ENCODE measurements at places on chromosomes 7 and 10.

- no peak for DNase-seq
These were observed 332.6 kb downstream of the SH2D4B start for GRCh38 chr10:80870282-80870681.

DNA sequence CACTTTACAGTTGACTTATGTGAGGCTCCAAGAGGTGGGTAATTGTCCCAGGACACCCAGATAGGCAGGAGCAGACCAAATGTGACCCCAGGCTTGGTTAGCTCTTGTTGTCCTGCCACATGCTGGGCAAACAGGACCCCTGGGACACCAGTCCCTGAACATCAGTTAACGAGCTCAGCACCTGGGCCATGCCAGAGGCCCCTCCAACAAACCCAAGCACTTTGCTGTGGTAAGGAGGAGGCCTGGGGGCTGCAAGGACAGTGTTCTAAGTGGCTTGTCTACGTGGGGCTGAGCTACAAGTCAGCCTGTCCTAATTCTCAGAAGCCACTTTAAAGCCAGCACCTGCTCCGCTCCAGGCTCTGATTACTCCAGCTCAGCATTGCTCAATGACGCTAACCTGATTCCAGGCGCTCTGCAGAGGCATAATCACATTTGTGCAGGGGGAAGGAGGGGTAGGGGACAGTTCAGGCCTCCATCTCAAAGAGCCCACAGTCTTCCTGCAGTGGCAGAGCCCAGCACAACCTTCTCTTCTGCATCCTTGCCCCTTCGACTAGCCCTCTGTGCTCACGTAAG lies 57.2 kb downstream of the DDC start:
- DNase-seq: no peak

DNA sequence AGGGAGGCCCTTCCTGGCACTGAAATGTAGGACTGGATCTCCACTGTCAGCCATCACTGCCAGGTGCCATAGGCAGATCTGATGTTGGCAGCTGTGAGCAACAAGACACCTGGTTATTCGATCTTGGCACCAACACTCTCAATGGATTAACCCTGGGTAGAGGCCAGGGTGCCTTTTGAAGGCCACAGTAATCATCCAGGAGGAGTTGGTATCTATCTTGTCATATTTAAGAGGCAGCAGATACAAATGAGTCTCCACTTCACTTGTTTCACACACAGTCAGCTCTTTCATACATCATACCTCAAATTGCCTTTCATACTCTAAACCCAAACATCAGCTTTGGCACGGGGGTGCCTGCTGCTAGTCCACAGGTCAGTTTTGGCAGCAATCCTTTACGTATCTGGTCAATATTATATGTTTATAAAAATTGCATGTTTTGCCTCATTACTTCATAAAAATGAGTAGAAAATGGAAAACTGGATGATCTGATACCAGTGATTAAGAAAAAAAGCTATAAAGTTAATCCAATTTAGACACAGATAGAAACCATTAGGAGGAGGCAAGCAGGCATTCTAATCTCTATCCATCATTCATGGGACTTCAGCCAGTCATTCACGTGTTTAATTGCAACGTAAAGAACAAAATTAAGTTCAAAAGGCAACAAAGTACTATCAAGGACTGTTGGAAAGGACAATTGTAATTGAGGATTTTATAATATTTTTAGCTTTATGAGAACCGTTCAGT lies 12.7 kb upstream of the CACUL1 start:
- DNase-seq: no peak

GRCh38 chr7:74657692-74658177 lies at the start of gene GTF2I:
Gene GTF2I (plus strand): TSS chr7:74657718. CDS start chr7:74689129, 31,411 bp downstream.
- no peak for DNase-seq

- no peak for DNase-seq
These were observed 32.8 kb downstream of the ARL4A start for GRCh38 chr7:12719981-12720865.

DNA sequence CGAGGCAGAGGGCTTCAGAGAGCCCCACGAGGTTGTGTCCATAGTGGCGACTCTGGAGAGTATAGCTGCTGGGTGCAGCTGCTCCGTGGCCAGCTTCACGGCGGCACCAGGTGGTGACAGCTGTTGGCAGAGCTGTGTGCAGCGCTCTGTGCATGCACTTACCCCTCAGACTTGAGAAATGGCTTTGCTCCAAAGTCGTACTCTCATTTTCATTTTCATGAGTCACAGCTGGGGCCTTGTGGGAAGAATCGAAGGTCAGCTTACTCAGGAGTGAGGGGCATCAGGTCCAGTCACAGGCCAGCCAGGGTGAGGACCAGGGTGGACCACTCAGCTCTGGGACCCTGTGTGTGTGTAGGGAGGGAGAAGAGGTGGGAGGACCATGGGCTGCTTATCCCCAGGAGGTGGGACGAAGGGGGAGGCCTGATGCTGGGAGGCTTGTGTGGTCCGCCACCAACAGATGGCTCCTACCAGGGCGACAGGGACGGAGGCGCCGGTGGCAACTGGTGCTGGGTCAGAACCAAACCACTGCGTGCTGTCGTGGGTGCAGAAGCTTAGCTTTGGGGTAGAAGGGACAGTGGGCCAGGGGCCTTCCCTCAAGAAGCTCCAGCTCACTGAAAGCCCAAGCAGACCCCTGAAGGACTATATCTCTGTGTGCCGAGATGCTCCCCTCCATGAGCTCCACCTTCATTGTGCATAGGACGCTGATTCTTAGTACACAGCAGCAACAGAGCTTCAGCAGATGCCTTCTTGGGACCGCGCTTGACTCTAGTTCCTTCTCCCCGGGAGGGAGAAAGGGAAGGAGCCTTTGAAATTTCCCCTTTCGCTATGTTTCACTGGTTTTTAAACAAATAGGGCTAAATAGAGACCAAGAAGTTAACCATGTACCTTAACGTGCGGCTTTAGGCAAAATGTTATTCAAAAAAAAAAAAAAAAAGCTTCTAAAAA lies 225.0 kb downstream of the CELF2 start:
- no peak for DNase-seq

DNA sequence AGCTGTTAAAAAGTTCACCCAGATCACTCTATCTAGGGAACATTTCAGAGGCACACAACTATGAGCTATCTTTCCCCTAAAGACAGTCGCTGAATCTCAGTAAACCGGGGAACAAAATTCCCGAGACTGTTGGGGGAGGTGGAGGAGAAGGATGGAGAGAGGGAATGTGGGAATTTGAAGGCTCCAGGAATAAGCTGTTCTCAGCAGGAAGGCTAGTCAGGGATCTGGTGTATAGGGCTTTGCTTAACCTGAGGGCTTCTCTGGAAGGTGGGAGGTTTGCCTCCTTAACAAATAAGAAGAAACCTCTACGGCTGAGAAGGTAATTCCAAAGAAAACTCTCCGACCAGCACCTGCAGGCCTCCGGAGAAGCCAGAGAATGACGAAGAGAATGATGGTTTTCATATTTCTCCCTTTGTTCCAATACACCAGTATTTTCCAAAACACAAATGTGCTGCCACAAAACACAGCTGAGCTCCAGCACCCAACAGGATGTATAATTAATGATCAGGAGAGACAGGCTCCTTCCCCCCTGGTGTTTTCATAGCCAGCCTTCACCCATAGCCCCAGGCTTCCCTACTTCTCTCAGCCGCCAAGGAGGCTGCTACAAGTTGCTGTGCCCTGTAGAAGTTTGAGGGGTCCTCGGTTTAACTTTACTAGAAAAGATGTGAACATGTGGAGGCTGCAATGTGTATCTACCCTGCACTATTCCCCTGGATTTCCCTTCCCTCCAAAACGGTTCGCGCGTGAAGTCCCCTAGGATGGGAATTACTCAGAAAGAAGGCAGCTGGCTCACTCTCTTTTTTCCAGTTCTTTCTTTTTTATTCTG lies 2.0 kb downstream of the KCNMA1 start:
- DNase-seq: no peak

GRCh38 chr10:73902351-73902750 lies 8.6 kb upstream of the PLAU start:
- DNase-seq: no peak

- no peak for DNase-seq
These were observed 17.5 kb downstream of the TRIM24 start for GRCh38 chr7:138477581-138477980.

DNA sequence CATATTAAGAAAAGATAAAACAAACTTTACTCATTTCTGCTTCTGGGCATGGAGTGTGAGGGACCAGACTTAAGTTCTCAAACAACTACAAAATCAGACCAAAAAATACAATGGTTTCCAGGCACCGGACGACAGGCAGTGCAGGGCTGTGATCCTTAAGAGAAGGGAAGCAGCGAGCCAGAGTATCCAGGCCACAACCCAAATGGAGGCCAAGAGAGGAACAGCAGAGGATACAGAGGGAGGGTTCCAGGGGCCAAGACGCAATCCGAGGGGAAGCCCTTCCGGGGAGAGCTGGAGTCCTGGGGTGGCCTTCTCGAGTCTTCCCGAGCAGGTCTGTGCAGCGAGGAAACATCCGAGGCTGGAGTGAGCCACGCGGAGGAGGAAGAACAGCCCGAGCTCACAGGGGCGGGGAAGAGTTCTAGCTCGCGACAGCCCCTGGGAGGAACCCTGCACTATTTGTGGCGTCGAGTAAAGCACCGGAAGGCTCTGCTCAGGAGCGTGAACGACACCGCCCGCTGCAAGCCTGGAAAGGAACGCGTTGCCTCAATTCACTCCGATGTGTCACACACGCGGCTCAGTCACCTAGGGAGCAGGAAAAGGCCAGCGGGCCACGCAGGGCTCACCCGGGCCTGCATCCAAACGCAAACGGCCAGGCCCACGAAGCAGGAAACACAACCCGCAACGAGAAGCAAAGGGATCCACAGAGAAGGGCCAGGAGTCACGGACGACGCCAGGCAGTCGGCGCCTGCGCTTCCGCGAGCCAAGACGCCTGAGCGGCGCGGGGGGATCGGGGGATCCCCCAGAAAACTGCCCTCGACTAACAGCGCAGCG lies 933 bp upstream of the RNF32 start:
- DNase-seq: no peak

- DNase-seq: no peak
These were observed 206.0 kb downstream of the CCDC3 start for GRCh38 chr10:12795315-12796110.

- DNase-seq: no peak
These were observed 81.2 kb downstream of the FZD1 start for GRCh38 chr7:91345449-91345848.

GRCh38 chr10:15740261-15740660 lies 20.5 kb upstream of the ITGA8 start:
- no peak for DNase-seq

GRCh38 chr7:7793249-7793648 lies 74.8 kb upstream of the RPA3 start:
- no peak for DNase-seq

DNA sequence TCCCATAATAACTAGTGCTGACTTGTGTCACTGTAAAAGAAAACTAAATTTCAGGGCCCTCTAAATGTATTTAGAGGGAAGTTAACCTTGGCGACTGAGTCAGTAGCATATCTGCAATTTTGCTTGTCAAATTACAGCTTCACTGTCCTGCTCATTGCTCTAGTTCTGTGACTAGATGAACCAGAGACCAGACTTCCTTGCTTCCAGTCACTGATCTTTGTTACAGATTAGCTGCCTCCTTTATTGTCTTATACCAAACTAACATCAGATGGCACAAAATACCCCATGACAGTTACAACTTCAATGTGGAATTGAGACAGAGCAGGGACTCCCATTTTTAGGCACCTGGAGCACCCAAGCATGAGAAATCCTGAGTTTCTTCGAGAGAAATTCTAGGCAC lies 79.9 kb upstream of the POM121L12 start:
- no peak for DNase-seq

DNA sequence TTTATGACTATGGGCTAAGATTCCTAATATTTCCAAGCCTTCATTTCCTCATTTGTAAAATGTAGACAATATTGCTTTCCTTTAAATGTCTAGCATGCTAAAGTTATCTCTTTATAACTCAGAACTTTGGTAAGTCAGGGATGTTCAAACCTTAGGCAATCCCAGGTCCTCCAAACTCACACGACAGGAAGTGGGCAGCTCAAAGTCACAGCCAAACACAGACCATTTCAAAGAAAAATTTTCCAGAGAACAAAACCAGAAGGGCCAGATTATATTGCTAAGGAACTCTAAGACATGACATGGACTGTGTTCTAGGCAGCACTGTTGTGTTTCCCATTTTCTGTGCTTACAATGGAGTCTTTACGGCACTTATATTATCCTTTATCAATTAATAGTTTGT lies 87.8 kb upstream of the DYNC1I1 start:
- DNase-seq: no peak

- DNase-seq: no peak
These were observed 147.8 kb downstream of the ARHGAP22 start for GRCh38 chr10:48456808-48457761.

- no peak for DNase-seq
These were observed 22.9 kb upstream of the NANOS1 start for GRCh38 chr10:119006451-119007210.

DNA sequence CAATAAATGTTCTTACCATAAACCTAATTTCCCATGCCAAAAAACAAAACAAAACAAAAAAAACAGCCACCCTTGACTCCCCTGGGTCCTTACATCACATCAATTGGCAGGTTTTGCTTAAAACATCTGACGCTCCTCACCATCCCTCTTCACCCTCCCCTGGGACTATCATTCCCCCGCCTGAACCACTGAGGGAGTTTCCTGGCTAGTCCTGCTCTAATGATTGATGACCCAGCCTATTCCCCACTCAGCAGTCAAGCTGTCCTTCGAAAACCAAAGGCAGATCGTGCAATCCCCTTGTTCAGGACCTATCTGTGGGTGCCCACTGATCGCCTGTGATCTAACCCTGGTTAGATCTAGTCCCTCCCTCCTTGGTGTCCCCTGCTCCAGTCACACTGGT lies 11.2 kb upstream of the FRMPD2 start:
- no peak for DNase-seq

DNA sequence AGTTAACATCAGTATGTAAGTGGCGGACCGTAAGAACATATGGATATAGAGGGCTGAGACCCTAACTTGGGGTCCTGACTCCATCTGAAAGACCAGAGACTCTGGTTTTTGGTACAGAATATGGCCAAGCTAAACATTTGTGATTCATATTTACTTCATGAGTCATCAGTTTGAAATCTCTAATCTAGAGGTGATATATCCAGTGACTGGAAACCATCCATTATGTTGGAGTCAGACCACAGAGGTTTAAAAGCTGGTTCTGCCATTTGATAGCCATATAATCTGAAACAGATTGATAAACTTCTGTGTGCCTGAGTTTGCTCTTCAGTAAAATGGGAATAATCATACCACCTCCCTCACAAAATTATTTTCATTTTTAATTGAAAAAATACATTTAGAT lies 505.3 kb downstream of the SORCS3 start:
- no peak for DNase-seq

GRCh38 chr10:21532694-21533466 lies 1.2 kb upstream of the MLLT10 start:
- DNase-seq: no peak

GRCh38 chr7:542713-543500 lies 23.3 kb upstream of the PDGFA start:
- DNase-seq: no peak

- DNase-seq: no peak
These were observed 281.3 kb downstream of the ZNF248 start for GRCh38 chr10:37576154-37576553.

- no peak for DNase-seq
These were observed 10.9 kb downstream of the NPFFR1 start for GRCh38 chr10:70272925-70273316.
